ENCODE measurements at places on chromosomes 11 and 22.

DNA sequence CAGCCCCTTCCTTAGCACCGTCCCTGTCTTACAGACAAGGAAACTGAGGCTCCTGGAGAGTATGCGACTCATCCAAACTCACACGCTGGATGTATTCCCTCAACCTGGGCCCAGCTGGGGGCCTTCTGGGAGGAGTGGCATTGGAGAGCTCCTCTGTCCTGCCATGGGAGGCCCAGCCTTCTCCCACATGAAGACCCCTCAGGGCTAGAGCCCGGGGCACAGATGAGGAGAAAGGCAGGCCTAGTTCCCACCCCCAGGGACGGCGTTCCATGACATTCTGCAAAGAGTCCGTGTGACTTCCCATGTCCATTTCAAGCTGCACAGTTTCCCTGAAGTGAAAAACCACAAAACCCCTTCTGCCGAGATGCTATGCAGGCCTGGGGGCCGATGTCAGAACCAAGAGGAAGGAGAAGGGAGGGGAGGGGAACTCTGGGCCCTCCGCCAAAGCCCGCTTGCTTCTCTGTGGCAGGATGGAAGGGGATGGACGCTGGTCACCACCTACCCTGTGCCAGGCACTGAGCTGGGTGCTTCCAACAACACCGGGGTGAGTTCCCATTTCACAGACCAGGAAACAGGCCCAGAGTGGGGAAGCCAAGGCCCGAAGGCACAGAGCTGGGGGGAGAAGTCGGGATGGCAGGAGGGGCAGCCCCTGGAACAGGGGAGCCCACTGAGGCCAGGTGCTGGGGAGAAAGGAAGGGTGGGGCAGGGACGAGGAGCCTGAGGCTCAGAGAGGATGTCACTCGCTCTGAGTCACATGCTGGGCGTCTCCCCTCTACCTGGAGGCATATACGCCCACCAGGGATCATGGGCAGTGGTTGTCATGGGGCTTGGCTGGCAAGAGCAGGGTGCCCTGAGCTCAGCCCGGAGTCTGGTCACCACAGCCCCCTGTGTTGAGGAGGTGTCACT lies 15.7 kb downstream of the RAC2 start:
- no peak for DNase-seq

DNA sequence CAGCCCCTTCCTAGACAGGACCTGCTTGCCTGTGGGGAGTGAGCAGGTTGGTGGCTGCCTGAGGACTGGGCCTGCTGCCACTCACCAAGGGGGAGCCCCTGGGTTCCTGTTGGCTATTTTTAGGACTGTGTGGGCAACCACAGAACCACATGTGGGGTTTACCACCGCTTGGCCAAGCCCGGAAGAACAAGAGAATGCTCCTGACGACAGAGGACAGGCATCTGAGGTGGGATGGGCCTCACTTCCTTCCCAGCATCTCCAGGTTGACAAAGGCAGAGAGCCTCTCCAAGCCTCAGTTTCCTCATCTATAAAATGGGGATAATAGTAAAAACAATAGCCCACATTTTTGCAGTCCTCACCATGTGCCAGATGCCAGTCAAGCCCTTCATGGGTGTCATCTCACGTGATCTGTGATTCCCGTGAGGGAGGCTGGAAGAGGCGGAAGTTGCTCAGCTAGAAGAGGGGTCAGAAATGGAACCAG lies 43.6 kb downstream of the LRRC32 start:
- no peak for DNase-seq

DNA sequence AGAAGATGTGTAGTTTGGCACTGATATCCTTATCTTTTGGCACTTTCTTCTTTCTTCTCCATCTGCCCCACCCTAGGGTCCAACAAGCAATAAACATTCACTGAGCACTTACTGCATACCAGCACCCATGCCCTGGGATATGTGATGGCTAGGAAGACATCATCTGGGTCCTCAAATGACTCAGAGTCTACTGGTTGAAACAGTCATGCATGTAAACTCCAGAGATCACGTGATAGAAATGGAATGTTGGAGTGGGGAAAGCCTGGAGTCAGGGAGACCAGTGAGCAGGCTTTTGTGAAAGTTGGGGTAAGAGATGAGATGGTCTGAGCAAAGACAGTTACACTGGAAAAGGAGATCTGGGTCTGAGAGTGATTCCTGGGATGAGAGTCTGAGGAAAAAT lies 724.9 kb upstream of the TENM4 start:
- no peak for DNase-seq

GRCh38 chr11:109307366-109307765 lies 114.6 kb upstream of the C11orf87 start:
- DNase-seq: no peak

GRCh38 chr11:122343210-122343609 lies 227.2 kb upstream of the BLID start:
- DNase-seq: no peak

DNA sequence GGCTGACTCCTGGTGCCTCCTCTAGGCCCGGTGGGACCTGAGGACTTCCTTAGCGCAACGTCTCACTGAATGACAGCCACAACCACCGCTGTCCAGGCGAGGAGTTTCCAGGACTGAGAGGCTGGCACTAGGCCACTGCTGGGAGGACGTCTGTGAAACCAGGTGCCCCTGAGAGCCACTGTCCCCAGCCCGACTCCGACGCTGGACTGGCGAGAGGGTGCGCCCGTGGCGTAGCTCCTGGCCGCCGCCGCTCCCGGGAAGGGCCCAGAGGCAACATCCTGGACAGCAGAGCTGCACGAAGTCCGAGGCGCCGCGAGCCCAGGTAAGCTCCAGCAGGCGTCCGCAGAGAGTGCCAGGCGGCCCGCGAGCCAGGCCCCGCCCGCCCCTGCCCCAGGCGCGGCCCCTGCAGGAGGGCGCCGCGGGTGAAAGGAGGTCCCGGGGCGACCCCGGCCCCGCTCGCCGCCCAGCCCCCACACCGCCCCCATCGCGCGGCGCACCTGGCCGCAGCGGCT lies 525 bp downstream of the DGCR2 start:
- peak; percentile 70 for DNase-seq

DNA sequence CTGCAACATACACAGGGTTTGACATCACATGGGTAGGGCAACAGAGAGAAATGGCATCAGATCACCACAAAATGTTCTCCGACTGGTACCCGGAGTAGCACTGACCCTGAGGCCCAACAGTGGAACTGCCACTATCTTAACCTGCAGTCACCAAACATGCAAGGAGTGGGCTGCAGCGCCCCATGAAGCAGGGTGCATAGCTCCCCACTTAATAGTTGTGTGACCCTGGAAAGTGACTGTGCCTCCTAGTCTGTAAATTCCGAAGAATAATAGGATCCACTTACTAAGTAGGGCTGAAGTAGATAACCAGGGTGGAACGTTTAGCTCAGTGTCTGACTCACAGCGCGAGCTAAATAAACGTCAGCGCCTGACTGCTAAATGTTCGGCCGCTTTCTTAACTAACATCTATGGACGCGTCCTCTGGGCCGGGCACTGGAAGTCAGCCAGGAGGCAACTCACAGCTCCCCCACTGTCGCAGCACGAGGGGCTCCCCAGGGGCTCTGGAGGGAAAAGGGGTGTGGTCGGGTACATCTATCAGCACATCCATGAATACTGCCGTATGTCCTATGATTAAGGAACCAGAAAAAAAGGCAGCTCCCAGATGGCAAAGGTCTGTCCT lies 777 bp downstream of the LTO1 start:
- peak; percentile 17 for DNase-seq

Data from GM23338 (cell line).